ENCODE measurements at places on chromosomes 5 and 9. TPM values are rescaled to one million over a fixed set of nuclear protein-coding genes. Genes with fewer than 3 reads are reported as not detected.

TRPM3 gene
- not detected for total RNA-seq

TUBB4B gene
- 840 TPM for total RNA-seq

SLCO6A1 gene
- not detected for total RNA-seq

DOK3 gene
- 3.9 TPM for total RNA-seq

HTR4 gene
- not detected for total RNA-seq

PCDHGA8 gene
- total RNA-seq, result not detected

PCDHGC4 gene
- not detected for total RNA-seq

EFNA5 gene
- total RNA-seq, result 14.7 TPM

DMRT2 gene
- not detected for total RNA-seq

Data from A549 treated with dexamethasone at 1 μM for 4 hours (cell line).